ENCODE measurements at places on chromosomes 7 and 10.

DNA sequence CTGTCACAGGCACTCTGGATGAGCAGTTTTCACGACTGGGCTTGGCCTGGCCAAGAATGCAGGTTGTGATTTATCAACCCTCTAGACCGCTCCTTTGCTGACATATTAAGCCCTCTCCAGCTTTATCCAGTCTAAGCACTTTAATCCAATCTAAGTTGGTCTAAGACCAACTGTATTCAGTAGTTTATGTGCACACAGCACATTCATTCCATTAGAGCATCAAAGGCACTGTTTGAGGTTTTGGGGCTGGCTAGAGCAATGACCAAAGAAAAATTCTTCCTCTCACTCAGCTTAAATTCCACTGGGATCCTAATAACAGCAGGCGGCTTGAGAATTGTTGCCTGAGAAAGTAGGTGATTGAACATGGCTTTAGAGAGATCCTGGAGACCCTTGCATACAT, 176.0 kb upstream of the INSYN2A start:
- no peak for DNase-seq

- no peak for DNase-seq
Measured at GRCh38 chr7:146670532-146670931, 553.9 kb downstream of the CNTNAP2 start.

DNA sequence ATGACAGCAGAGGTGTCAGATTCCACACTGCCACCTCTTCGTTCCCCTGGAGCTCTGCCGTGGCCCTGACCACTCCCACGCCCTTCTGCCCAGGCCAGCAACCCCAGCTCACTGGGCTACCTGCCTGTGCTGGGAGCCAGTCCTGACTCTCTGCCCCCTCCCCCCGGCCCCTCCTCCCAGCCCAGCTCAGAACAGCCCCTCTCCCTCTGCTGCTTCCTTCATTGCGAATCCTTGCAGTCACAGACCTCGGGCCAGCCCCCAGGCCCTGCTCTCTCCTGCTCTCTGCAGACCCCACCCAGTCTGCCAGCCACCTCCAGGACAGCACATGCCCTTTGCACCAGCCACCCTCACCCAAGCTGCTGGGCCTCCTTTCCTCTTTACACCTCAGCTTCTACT, 60.4 kb downstream of the TCERG1L start:
- DNase-seq: no peak

- DNase-seq: no peak
Measured at GRCh38 chr7:38858259-38858884, 50.6 kb downstream of the VPS41 start.

GRCh38 chr7:145036604-145037405, 201.0 kb upstream of the TPK1 start:
- DNase-seq: peak; percentile 45

- no peak for DNase-seq
Measured at GRCh38 chr10:36943544-36943943, 181.9 kb upstream of the ANKRD30A start.

DNA sequence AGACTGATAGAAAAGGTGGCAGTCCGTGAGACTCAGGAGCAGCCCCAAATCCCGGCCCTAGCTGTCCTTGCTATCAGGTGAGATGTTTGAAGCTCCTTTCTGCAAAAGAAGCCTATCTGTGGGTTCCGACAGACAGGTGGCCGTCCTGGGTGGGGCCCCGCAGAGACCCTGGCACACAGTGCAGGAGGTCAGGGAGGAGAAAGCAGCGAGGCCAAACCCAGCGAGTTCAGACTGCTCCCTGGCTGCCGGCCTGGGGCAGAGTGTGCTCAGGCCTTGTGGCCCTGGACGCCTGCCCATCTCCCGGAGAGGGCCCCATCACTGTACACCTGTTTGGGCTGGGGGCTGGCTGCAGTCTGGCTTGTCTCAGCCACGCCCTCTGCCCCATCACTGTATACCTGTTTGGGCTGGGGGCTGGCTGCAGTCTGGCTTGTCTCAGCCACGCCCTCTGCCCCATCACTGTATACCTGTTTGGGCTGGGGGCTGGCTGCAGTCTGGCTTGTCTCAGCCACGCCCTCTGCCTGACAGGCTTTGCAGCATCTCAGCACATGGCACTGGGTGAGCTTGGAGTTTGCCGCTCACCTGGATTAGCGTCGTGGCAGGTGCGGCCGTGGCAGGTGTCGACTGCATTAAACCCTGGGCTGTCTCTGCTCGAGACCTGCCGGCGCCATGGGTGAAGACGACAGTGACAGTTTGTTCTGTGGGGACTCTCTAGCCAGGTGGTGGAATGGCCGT, 11.8 kb upstream of the PRKAR1B start:
- peak; percentile 0 for DNase-seq

- no peak for DNase-seq
Measured at GRCh38 chr7:79741684-79742083, 288.2 kb upstream of the MAGI2 start.

DNA sequence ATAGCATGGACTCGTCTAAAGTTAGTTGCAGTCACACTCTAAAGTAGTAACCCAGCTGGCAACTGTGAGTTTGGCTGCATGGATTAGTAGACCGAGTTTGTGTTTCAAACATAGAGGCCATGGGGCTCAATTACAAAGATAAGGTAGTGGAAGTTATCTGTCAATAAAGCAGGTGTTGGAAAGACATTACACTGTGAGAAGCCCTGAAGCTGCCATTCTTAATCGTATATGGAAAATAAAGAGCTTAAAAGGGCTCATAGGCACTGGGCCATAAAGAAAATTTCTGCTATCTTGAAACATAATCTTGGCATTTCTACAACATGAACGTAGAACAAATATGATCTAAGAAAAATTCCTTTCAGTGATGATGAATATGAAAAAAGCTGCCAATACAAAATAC, 837.7 kb downstream of the REEP3 start:
- no peak for DNase-seq

DNA sequence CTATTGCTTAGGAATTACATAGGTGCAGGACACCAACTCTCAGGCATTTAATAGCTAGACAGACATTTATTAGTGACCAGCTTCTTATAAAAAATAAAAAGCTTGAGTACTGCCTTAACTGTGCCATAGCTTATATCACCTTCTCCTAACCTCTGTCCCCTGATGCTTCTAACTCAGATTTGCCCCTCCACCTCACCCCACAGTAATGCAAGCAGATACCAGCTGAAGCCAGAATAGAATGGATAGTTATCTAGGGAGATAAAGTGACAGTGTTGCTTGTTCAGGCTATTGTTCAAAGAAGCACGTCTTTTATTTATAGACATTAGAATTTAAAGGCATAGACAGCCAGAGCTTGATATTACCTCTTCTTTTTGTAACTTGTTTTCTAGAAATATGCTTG, 99.6 kb upstream of the GLCCI1 start:
- no peak for DNase-seq

- DNase-seq: peak; percentile 49
Measured at GRCh38 chr7:50531401-50531911, 33.7 kb downstream of the DDC start.

GRCh38 chr7:155963771-155964195, 151.5 kb upstream of the SHH start:
- DNase-seq: no peak

- DNase-seq: no peak
Measured at GRCh38 chr10:42898037-42898960, 115.7 kb downstream of the BMS1 start.

- no peak for DNase-seq
Measured at GRCh38 chr7:38413784-38414183, 140.3 kb upstream of the TARP start.

GRCh38 chr7:157784979-157785441, 448.2 kb downstream of the DNAJB6 start:
- no peak for DNase-seq

DNA sequence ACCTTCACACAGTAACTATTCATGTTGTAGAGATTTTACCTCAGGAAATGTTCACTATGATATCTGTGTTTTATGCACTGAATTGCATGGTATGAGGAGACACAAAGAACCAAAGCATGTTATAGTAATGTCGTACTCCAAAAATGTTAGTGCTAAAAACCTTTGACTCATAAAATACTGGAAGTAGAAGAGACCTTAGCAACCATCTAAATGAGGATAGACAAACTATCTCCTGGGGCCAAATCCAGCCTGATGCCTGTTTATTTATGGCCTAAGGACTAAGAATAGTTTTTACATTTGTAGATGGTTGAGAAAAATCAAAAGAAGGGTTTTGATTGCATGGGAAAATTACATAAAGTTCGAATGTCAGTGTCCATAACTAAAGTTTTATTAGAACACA, 535.1 kb downstream of the INHBA start:
- DNase-seq: no peak

- peak; percentile 68 for DNase-seq
Measured at GRCh38 chr10:6667679-6668270, 87.7 kb upstream of the PRKCQ start.

- DNase-seq: no peak
Measured at GRCh38 chr7:151152643-151153513, 14.6 kb downstream of the GBX1 start.

- peak; percentile 50 for DNase-seq
Measured at GRCh38 chr7:151091431-151091830, 5.2 kb downstream of the AGAP3 start.

DNA sequence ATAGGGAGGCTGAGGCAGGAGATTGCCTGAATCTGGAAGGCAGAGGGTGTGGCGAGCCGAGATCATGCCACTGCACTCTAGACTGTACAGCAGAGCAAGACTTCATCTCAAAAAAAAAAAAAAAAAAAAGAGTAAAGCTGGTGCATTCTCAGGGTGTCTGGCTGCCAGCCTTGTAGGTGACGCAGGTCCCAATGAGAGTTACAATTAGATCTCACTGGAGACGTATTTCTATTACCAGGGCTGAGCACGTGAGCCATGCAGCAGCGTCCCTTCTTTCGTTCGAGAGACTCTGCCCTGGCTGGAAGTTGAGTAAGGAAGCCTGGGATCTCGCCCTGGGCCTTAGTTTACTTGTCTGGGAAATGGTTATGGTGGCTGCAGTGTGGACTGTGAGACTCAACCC, 22.4 kb upstream of the ZMIZ1 start:
- no peak for DNase-seq

DNA sequence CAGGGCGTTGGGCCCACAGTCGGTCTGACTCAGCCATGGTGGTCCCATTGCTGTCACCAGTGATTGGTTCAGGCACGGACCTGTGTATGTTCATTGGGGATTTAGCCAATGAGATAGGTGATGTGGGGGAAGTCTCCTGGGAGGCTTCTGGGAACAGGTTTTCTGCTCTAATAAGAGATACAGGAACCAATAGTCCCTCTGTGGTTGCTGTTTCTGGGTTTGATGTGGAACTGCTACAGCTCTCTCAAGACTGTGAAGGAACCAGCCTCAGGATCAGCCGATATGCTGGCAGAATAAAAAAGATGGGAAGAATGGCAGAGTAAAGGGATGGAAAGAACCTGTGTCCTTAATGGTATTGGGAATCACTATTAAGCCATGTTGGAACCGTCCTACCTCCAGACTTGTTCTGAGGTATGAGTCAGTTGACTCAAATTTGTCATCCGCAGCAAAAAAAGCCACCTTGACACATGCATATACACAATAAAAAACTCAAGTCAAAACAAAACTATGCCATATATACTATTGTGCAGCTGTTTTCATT, 70.6 kb downstream of the MCMBP start:
- no peak for DNase-seq

- DNase-seq: no peak
Measured at GRCh38 chr7:40979296-40979695, 723.6 kb downstream of the INHBA start.

DNA sequence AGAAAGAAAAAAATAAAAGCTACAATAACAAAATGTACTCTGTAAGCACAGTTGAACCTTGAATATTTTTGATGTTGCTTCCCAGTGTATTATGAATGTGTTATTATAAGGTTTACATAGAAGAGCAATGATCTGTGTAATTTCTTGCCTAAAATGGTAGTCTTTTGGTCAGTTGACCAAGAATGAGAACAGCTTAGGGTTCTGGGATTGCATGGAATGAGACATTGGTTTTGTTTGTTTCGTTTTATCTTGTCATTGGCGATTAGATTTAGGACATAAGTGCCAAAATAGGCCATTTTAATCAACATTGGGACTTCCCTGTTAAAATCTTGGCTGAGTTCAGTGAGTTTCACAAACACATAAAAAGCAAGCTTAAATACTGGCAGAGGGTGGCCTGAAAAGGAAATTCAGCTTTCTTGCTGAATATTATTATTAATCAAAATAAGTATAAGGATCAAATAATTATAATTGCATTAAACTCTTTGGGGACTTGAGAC, 49.1 kb upstream of the GLCCI1 start:
- no peak for DNase-seq

GRCh38 chr7:67725423-67725822, 728.8 kb downstream of the TYW1 start:
- no peak for DNase-seq

DNA sequence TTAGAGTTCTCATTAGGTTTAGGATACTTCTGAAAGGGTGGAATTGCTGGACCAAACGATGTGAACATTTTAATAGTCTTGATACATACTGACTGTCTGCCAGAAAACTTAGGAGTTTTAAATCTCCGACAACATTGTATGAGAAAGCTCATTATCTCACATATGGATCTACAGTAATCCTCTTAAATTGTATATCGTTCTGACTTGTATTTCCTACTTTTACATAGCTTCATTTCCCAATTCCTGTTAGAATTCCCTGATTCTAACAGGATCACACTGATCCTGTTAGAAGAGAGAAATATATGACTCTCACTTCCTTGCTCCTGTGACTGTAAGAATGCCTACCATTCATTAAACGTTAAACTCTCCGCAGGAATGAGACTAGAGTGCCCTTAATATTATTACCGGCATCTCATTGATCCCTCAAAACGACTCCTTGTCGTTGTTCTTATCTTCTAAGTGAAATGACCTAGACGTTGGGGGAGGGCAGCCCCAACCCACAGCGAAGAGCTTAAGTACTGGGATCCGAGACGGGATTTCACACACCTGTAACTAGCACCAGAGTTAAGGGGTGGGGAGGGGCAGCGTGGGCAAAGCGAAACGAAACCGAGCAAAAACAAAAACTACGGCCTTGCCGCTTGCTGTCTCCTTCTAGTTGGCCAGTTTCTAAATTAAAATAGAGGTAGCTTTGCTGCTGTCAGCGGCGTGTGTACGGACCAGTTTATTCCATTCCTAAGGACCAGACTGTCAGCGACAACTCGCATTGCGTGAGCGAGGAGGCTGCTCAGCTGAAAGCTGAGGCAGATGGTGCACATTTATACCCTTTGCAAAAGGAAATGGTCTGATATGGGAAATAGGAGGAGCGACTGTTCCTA, 678 bp upstream of the TMEM106B start:
- DNase-seq: no peak

DNA sequence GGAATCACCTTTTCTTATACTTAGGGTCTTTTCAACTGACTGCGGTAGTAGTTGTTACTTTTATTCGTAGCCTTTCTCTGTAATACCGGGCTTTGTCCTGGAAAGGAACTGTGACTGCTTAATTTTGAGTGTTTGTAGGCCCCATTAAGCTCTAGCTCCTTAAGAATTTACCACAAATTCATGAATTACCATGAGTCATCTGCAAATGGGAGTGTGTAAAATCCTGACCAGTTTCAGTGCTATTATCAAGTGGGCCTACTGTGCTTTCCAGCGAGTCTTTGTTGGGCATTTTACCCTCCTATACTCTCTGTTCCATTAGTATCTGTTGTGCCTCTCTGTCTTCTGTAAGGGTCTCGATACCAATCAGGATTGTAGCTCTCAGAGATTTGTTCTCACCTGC, 49.7 kb downstream of the ZMYND11 start:
- no peak for DNase-seq

Measured in stimulated activated CD4-positive, alpha-beta T cell treated with anti-CD3 and anti-CD28 coated beads, Interleukin-15, amount 100 ng/mL, for 24 hours (primary cell).